ENCODE measurements at places on chromosomes 1 and 21.
A peak's percentile ranks its signal among the peaks of the same experiment; 100 is the strongest.

DNA sequence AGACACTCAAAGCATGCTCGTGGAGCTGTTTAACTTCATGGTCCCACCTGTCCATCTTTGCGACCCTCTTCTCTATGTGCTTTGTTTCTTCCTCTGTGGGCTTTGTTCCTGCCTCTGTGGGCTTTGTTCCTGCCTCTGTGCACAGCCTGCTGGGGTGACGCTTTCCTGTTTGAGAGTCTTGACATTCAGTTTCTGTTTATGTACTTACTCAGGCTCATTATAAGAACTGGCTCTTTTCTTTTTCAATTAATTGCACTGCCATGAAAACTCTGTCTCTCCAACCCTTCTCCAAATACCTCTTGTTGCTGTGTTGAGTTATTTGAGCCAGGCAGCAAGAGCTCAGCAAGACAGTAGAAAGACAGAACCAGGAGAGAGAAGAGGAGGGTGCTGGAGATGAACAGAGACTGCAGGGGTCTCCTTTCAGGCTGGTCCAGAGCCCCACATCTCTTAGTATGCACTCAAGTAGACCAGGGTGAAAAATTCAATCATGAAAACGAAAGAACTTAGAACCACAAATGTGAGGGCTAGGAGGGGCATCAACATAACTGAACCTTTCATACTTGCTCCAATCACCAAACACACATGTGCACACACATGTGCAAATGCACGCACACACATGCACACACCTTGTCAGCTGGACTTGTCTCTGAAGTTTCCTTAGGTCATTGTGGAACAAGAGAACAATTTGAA lies 88.3 kb upstream of the SGIP1 start:
- no peak for DNase-seq

GRCh38 chr1:75234562-75234961 lies 100.4 kb downstream of the LHX8 start:
- no peak for DNase-seq

DNA sequence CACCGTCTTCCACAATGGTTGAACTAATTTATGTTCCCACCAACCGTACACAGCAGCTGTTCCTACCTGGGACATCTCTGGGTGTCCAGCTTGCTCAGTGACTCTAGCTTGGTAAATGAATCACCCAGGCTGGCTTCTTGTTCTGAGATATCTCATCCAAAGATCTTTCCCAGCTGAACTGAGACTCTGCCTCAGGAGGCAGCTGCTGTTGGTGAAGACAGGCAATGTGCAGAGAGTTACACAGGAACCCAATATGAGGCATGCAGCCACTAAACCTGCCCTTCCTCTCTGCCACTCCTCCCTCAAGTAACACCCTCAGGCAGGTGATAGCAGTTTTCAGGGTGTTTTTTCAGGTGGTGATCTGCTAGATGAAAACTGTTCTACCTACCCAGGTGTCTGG lies 14.0 kb upstream of the FOXO6 start:
- DNase-seq, result no peak

GRCh38 chr1:63675420-63675931 lies 82.3 kb downstream of the PGM1 start:
- no peak for DNase-seq

DNA sequence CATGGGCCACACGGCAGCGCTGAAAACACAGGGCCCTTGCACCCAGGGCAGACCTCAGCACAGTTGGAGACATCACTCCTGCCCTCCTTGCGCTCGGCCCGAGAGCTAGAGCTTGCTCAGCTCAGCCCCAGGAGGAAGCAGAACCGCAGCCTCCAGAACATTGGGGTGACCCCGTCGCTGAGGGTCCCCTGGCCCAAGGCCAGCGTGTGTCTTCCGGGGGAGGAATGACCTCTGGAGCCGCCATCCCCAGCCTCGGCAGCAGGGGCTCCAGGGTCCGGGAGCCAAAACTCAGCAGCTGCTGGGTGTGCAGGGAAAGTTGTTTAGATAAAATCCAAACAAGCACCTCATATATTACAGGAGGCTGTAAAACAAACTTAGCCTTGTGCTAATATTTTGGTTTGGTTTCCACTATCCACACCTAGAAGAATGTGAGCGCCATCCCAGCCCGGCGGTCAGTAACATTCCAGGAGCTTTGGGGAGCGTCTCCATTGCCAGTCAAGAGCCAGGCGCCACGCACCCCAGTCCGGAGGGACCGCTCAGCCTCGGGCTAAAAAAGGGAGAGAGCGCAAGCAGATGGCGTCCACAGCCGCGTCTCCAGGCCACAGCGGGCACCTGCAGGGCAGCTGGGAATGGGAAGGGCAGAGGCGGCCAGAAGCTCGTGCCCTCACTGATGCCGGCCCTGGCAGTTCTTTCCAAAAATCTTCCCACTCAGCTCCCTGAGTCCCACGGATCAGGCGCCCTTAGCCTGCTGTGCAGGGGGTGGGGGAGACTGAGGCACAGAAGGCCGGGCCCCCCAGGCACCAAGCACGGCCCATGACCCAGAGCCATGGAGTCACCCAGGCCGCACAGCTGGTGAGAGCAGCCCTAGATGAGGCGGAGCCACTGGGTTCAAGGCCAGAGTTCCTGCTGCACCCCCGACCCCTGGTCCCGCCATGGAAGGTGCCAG lies 52.0 kb downstream of the SLX9 start:
- no peak for DNase-seq

DNA sequence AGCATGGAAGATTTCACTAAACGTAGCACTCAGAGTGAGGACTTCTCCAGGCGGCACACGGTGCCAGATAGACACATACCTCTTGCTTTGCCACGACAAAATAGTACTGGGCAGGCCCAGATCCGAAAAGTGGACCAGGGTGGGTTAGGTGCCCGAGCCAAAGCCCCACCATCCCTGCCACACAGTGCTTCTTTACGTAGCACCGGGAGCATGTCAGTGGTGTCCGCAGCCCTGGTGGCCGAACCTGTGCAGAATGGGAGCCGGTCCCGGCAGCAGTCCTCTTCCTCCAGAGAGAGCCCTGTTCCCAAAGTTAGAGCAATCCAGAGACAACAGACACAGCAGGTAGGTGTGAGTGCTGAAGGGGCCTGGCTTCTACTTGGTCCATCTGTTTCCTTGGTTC lies 38.6 kb downstream of the CLEC20A start:
- no peak for DNase-seq

DNA sequence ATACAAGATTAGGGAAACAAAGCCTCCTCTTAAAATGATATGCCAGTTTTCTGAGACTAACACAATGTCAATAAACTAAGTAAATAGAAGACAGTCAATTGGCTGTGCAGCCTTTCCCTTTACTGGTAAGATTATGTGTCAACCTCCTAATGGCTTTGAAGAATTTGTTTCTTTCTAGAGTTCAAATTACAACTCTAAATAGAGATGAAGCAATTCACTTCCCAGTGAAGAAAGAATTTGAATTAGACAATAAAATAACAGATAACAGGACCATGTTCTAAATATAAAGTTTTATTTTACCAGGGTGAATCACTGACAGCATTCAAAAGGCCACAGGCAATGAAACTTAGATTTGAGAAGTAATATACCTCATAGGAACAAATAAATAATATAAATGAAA lies 680.3 kb downstream of the PLA2G4A start:
- DNase-seq, result no peak

- DNase-seq, result no peak
These were observed 71.4 kb upstream of the ABCG1 start for GRCh38 chr21:42147386-42148020.

DNA sequence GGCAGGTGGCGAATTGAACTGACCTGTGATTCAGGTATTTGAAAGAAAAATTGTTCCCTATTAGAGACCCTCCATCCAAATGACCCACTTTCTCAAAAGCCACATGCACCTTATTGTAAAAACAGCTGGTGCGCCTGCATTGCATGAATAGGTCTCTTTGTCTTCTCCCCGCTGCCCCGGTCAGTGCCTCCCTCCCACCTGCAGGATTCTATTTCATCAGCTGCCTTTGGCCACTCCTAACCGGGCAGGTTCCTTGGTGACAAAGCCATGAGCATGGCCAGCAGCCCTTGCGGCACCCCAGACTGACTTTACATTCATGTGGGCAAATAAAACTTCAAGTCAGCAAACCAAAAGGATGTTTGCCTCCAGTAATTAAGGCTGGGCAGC lies 6.4 kb downstream of the TMPRSS3 start:
- no peak for DNase-seq

DNA sequence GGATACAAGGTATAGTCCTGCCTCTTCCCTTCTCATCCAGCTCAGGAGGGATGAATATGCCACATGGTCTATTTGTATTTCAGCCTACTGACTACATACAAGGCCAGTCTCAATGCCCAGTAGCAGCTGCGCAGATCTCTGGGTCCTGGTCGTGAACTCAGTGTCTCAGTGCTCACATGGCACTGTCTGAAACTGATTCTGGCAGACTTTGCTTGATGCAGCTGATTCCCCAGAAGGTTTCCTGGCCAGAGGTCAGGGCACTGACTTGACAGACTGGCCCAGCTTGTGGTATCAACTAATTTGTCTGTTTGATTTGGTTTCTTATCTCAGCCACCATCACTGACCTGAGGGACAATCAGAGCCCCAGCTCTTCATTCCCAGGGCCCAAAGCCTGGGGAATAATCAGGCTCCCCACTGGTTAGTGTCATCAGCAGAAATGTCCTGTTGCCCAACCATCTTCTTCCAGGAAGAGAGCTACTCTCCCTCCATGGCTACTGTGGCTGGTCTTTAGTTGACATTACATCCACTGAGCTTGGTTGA lies 7.5 kb upstream of the SPRR4 start:
- DNase-seq, result no peak

DNA sequence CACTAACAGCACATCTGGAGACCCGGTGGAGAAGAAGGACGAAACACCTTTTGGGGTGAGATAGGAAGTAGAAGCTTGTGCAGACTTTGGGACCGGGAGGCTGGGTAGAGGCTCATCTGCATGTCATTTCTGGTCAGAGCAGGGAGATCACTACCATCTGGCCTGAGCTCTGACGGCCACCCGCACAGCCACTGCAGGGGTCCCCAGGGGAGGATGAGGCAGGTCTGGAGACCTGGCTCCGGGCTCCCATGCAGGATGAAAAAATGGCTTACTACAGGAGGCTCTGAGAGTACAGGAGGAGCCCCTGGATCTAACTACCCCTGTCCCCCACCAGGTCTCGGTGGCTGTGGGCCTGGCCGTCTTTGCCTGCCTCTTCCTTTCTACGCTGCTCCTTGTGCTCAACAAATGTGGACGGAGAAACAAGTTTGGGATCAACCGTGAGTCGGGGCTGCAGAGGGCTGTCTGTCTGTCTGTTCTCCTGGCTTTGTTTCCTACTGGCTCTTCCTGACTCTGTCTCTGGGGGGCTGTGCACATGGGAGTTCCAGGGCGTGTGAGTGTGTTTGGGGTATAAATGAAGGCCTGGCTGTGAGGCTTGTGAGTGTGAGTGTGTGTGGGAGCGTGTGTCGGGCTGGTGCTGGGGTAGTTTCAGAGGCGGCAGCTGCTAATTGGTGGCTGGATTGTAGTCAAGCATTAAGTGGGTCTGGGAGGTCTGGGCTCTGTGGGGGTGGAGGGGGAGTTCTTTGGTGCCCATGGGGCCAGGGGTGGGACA lies 14.1 kb downstream of the NTRK1 start:
- no peak for DNase-seq

DNA sequence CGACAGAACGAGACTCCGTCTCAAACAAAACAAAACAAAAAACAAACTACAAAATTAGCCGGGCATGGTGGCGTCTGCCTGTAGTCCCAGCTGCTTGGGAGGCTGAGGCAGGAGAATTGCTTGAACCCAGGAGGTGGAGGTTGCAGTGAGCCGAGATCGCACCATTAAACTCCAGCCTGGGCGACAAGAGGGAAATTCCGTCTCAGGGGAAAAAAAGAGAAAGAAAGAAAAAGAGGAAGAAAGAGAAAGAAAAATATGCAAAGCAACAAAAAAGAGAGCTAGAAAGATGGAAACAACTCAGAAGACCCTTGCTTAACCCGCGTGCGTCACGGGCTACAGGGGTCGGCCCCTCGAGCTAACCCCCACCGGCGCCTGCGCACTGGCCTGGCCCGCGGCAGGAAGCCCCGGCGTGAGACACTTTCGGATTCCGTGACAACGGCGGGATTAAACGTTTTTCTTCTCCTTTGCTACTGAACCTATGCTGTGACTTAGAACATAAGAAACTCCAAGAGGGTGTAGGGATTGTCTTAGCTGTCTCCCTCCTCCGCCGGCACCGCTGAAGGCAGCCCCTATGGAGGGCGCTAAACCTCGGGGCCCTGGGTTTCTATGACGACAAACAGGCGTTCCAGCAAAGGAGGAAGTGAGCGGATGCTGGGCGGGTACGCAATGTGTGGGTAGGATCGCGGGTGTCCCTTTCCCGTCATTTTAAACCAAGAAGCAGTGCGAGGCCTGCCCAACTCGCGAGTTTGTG lies at the start of gene AXDND1:
Gene AXDND1 (plus strand): TSS at position 630 of the 751 bp plus-strand sequence. CDS start 539 bp downstream, outside the sequence.
- DNase-seq, result peak; percentile 66

- no peak for DNase-seq
These were observed 20.7 kb downstream of the SH3BP5L start for GRCh38 chr1:248804771-248805681.

GRCh38 chr1:176543360-176544129 lies 80.6 kb downstream of the PAPPA2 start:
- DNase-seq, result no peak

- DNase-seq, result no peak
These were observed 127.5 kb upstream of the C1orf174 start for GRCh38 chr1:4027492-4028138.

DNA sequence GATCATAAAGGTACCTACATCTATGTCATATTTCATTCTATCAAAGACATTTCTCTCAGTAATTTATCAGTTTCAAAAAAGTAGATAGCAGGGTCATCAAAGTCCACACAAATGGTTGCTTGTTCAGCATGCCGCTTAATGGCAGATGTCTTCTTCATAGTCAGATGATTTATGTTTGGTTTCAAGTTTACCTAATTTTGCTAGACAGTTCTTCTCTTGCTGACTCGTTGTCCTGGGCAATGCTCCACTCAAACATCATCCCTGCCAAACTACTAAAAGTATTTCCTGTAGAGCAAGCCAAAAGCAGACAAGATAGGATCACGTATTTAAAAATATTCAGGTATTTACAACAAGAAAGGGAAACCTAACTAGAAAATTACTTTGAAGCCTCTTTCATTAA lies 13.6 kb downstream of the NUP210L start:
- DNase-seq, result no peak

GRCh38 chr1:24966724-24967346 lies 36.8 kb upstream of the RUNX3 start:
- DNase-seq, result peak; percentile 53

- DNase-seq, result no peak
These were observed 39.5 kb upstream of the SGIP1 start for GRCh38 chr1:66494482-66494881.
